ENCODE measurements at places on chromosomes 6 and 20.

DNA sequence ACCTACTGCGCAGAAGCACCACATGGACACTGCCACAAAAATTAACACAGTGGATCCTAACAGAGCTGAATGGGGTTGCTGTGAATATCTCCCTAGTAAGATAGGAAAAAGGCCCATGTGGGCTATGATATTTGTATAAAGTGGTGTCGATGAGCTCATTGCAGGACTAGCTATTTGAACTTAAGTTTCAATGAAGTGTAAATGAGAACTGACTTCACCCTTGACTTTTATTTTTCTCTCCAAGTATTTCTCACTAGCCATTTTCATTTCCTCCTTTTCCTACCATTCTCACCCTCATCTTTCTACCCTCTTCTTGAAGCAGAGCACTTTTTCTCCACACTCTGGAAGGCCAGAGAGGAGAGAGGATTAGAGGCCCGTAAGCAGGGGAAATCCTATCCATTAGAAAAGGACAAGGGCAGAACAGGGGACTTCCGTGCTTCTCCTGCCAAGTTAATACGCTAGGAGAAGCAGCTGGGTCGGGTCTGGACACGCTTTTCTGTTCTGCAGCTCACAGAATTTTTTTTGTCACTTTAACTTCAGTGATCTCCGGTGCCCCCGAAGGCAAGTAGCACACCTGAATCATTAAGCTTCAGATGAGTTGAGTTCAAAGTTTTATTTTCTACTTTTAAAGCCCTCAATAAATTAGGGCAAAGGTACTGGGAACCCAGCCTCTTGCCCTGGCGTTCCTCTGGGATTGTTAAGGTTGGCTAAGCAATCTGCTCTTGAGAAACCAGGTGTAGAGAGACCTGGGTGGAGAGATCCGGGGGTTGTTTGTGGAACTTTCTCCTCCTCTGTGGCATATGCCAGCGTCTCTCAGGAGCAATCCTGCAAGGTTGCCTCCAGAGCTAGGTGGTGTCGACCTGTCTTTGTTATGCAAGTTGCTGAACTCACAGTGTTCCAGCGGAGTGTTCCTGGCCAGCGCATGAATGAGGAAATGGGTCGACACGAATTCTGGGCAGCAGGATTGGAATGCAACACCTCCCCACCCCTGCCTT lies 56.2 kb upstream of the ARID1B start:
- no peak for DNase-seq

DNA sequence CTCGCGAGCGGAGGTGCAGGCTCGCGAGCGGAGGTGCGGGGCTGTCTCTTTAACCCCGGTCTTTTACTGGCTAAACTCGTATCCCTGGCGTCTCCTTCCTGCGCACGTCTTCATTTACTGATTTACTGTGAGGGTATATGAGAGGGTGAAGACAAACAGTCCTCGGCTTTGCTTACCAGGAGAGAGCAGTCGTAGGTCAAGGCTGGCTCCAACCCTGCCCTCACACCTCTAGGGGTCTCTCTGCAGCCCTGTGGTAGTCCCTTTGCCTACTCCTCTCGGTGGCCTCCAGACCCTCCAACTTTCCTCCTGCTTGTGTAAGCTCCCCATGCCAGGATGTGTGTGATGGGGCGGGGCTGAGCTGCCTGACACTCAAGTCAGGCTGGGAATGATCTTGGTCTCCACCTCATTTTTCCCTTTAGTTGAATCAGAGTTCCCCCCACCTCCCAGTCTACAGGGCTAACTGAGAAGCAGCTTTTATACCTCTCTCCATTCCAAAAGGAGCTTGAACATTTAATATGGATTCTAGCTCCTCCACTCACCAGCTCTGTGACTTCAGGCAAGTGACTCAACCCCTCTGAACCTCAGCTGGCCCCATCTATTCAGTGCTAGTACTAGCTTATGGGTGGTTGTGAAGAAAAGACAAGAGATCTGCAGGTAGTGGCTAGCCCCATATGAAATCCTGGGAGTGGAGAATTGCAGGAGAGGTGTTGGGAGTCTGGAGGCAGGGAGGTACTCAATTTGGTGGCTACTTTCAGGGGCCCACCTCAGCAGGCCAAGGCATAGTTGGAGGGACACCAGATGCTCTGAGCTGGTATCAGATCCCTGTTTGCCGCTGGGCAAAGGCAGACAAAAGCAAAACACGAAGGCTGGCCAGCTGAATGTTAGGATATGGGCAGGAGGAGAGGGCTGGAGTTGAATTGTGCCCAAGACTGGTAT lies 902 bp downstream of the SLC29A1 start:
- no peak for DNase-seq

DNA sequence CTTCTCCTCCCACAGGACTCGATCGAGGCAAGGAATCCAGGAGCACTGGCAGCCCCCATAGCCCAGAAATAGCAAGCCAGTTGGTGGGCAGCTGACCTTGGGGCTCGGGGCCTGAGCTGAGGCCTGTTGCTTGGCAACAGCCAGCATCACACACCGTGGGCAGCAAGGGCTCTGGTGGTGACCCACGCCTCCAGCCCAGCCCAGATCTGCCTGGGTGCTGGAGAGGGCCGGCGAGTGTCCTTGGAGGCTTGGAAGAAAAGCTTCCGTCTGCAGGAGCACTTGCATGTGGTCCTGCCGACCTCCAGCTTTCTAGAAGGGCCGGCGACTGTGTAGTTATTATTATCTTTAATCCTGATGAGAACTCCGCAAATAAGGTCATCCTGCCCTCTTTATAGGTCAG lies 67.3 kb downstream of the STK35 start:
- no peak for DNase-seq

DNA sequence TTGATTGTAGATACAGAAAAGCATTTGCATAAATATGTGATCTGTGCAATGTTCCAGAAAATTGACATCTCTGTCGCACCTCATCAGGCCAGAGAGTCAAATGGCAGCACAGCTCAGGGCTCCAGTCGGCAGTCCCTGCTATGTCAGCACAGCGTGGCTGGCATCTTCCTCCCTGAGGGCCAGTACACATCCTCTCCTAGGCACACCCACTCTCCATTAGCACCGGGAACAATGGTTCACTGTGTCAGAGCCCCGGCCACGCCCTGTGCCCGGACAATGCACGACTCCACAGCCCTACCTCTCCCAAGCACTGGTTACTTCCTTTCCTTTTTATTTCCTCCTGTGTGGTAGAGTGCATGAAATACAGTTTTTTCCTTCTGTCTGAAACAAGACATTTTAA lies 114.9 kb downstream of the FOXC1 start:
- DNase-seq, result no peak

DNA sequence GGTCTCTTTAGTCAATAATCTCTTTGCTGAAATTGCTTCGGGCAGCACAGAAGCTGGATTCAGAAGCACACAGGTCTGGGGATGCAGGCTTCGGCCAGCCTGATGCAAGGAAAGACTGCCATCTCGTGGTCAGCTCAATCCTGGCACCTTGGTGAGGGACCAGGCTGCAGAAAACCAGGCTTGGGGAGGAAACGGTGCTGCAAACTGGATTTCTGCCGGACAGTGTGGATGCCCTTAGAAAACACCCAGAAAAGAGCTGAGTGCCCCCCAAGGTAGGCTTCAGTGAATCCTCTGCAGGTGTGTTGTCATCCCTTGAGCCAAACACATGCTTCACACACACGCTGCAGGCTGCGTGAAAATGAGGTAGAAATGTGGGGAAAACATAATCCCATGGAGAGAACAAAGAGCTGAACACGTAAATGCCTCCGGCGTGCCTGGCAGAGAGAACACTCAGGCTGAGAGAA lies 89.8 kb upstream of the PAX1 start:
- DNase-seq, result peak; percentile 7

DNA sequence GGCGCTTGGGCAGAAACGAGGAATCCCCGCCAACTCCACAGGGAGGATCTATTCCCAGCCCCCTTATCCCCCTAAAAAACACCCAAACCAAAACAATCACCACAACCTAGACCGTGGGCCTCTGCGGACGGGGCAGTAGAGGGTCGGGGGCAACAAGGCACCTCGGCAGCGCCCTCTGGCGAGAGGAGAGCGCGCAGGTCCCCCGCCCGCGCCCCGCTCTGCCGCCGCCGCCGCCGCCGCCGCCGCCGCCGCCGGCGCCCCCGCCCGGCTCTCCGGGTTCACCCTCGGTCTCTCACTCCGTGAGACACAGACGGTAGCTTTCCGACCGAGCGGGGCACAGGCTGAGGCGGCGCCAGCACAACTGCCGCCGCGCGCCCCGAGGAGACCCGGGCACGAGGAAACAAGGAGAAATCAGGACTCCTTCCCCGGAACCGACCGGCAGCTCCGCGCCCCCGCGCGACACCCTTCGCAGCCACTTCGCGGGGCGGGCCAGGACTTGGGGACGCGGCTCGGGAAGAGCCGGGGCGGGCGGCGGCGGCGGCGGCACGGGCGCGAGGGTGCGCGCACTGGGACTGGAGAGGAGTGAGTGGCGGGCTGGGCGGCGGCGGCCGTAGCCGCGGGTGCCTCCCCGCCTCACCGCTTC lies at the start of gene SLC35F1:
SLC35F1 (plus strand) TSS at position 307 of the 643 bp plus-strand sequence.
- DNase-seq, result no peak

DNA sequence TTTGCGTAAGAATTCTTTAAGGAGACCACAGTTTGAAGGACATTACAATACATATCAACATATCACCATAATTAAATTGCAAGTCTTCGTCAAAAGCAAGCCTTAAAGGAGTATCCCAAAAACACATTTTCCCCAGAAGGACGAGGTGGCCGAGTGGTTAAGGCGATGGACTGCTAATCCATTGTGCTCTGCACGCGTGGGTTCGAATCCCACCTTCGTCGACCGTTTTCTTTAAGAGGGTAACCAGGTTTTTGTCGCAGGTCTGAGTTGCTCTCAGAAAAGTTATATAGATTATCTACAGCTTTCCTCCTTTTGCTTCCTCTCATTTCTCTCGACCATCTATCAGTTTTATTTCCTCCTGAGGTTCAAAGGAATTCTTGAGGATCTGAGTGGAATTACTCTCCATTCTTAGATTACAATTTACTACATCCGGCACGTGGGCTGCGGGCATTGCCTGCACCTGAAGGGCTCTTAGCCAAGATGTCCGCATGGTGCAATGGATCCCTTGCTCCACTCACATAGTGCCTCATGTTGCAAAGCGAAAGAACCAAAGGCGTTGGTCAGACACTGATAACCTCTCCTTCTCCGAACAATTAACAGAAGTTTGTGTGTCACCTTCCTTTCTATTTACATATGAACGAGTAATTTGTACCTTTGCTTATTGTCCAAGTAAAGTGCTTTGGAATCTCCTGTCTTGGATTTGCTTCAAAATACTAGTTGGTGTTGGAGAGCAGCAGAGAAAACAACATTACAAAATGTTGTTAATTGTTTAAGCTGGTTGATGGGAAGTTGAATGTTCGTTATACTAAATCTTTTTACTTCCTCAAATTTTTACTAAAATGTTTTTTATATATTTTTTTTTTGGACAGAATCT lies 14.0 kb downstream of the POM121L2 start:
- DNase-seq, result no peak

GRCh38 chr6:15876406-15876805 lies 213.6 kb upstream of the DTNBP1 start:
- DNase-seq, result no peak

- no peak for DNase-seq
Observed at GRCh38 chr20:40753472-40753871, 64.4 kb upstream of the MAFB start.

- DNase-seq, result no peak
Observed at GRCh38 chr20:62805155-62805710, 598 bp downstream of the OGFR start.

GRCh38 chr6:159594106-159594749 lies 98.8 kb downstream of the SOD2 start:
- DNase-seq, result no peak

- DNase-seq, result no peak
Observed at GRCh38 chr6:141326925-141327324, 805.8 kb upstream of the GJE1 start.

DNA sequence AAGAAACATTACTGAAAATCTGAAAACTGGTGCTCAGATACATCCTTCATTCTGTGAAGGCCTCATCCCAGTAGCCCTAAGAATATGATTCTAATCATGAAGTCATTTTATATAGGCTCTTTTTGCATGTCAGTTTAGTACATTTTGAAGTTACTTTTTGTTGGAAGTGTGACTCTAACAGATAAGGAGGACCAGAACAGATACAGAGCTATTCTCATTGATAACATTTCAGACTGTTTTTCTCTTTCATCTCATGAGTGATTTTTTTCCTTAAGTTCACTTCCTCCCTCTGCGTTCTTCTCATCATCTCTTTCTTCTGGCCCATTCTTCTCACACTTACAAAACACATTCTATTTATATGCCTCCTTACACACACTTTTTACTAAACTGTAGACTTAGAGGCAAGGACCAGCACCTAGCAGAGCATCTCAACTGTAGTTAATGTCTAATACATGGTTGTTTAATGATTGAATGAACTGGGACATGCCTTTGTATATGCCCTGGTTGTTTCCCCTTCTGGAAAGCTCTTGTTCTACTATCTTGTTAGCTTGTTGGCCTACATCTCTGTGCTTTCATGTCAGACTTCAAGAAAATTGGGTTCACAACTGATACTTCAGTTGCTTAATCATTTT lies 8.7 kb downstream of the CTNNBL1 start:
- no peak for DNase-seq

GRCh38 chr6:144352331-144352730 lies 67.2 kb downstream of the UTRN start:
- DNase-seq, result no peak
